Right lung (tissue), 10 donors: ENCODE measurements at places on chromosomes 6 and 20. TPM values are rescaled to one million over a fixed set of nuclear protein-coding genes. Genes with fewer than 3 reads are reported as not detected.

Gene ADGB
- 2.6 TPM for polyA plus RNA-seq

Gene BHLHE23
- not detected for polyA plus RNA-seq

Gene DDO
- 0.77 TPM for polyA plus RNA-seq

Gene CST2
- polyA plus RNA-seq: not detected

Gene PRRT1
- 0.80 TPM for polyA plus RNA-seq

Gene OR2B6
- polyA plus RNA-seq: 0.28 TPM

Gene TMEM200A
- 1.8 TPM for polyA plus RNA-seq

Gene FOXF2
- polyA plus RNA-seq: 58.7 TPM

Gene LBP
- polyA plus RNA-seq: not detected

Gene FKBP1C
- polyA plus RNA-seq: 3.4 TPM

Gene LHFPL5
- not detected for polyA plus RNA-seq
